ENCODE measurements at places on chromosomes 1 and 21.
A peak's percentile ranks its signal among the peaks of the same experiment; 100 is the strongest.

GRCh38 chr1:205502992-205503391 lies 1.5 kb upstream of the CDK18 start:
- no peak for DNase-seq

DNA sequence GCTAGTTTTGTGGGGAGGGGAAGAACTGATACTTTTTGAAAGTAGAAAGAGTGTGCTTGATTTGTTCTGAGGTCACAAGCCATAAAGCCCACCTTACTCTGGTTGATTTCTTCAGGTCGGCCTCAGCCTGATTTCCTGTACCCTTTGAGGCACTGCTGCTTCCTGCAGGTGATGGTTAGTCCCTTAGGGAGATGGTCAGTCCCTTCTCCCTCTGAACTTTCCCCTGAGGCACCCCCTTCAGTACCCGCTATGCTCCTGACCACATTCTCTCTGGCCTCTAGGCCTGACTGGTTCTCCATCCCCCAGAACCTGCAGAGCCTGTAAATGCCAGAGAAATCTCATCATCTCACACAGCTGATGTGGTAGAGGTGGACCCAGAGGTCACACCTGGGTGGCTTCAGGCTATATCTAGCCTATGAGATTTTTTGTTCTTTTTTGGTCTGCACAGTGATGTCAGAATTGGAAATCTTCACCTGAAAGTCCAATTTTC lies 15.0 kb upstream of the ID3 start:
- DNase-seq, result no peak

DNA sequence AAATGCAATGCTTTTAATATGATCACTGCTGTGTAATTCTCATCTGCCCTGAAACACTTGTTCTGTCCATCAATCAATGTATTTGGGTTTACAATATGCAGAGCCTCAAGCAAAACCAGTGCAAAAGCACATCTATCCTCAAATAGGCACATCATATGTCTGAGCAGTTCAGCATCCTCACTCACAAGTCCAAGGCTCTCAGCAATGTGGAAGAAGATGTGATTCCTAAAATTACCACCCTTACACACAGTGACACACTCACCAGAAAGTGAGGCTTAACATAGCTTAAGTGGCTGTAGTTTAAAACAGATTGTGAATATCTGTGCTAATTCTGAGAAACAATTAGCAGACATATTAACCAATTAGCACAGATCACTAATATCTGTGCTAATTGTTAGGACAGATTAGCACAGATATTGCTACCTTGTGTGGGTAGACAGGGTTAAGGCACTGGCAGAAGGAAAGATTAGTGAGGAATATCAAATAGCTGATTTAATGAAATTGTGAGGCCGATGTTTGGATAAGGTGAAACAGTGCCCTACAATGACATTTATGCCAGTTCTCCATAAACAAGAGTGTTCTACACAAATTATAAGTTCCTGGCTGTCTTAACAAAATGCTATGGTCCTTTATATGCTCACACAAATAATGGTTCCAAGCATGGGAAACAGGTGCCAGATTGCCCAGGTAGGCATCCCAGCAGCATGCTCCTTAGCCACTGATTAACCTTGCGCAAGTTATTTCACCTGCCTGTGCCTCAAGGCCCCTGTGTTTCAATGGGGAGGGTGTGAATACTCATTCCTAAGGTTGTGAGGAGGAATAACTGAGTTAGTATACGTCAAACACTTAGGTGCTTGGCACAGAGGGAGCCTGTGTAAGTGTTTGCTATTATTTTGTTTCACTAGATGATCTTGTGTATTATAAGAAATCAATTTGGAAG lies 41.7 kb downstream of the MRPL39 start:
- no peak for DNase-seq

DNA sequence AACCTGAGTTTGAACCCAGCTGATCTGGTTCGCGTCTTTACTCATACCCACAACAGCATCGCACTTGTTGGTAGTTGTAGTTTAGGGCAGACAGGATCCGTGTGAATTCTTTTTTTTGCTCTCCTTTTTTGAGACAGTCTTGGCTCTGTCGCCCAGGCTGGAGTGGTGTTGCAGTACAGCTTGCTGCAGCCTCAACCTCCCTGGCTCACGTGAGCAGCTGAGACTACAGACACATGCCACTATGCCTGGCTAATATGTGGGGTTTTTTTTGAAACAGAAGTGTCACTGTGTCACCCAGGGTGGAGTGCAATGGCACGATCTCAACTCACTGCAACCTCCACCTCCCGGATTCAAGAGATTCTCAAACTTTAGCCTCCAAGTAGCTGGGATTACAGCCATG lies 7.9 kb downstream of the TAF13 start:
- no peak for DNase-seq

GRCh38 chr1:221543529-221544120 lies 198.3 kb downstream of the DUSP10 start:
- DNase-seq, result no peak

- no peak for DNase-seq
Observed at GRCh38 chr1:47935856-47936255, 61.3 kb downstream of the TRABD2B start.

GRCh38 chr1:119340861-119341261 lies 27.7 kb upstream of the HAO2 start:
- peak; percentile 73 for DNase-seq

DNA sequence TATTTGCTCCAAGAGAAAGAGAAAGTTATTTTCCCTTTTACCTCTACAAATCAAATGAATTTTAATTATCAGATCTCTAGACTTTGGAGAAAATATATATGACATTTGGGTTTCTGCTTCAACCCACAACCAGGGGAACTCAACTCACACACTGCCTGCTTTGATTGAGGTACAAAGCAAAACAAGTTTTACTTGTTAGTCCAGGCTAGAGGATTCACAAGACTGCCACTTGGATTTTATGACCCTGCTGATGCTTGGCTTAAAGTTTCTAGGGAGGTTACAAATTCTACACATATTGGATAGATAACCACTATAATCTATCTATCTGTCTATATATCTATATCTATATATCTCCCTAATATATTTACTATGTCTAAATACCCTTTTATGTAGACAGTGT lies 467.3 kb upstream of the RGS18 start:
- DNase-seq, result no peak

DNA sequence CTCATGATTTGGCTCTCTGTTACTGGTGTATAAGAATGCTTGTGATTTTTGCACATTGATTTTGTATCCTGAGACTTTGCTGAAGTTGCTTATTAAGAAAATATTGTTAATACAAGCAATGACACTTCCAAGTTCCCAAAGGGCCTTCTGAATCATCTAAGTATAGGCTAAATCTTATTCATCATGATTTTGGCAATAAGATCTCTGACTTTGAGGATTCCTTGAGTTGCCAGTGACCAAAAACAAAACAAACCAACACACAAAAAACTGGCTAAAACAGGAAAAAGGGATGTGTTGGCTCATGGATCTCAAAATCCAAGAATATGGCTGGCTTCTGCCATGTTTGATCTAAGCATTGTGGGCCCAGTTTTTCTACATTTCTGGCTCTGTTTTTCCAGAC lies 163.4 kb downstream of the HHIPL2 start:
- DNase-seq, result no peak

DNA sequence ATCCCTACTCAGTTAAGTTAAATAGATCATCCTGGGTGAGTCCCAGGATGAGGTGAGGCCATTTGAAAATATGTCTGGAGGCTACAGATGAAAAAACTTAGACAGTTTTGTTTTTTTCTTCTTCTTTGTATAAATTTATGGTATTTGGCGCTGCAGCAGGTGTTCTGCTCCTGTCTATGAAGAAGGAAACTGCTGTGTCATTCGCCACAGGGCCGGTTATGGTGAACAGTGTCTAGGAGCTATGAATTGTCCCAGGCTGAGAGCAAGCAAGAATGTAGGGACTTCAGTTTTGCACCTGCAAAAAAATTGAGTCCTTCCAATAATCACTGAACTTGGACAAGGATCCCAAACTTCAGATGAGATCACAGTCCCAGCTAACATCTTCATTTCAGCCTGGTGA lies 674.3 kb upstream of the RGS18 start:
- no peak for DNase-seq

DNA sequence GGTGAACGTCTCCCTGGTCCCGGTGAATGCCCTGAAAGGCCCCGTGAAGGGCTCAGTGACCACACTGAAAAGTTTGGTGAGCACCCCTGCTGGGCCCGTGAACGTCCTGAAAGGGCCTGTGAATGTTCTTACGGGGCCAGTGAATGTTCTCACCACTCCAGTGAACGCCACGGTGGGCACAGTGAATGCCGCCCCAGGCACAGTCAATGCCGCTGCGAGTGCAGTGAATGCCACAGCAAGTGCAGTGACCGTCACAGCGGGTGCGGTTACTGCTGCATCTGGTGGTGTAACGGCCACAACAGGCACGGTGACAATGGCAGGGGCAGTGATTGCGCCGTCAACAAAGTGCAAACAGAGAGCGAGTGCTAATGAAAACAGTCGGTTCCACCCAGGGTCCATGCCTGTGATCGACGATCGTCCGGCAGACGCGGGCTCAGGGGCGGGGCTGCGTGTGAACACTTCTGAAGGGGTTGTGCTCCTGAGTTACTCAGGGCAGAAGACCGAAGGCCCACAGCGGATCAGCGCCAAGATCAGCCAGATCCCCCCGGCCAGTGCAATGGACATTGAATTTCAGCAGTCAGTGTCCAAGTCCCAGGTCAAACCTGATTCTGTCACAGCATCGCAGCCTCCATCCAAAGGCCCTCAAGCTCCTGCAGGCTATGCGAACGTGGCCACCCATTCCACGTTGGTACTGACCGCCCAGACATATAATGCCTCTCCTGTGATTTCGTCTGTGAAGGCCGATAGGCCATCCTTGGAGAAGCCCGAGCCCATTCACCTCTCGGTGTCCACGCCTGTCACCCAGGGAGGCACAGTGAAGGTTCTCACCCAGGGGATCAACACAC lies 41.5 kb downstream of the ZBTB17 start:
- DNase-seq, result no peak

DNA sequence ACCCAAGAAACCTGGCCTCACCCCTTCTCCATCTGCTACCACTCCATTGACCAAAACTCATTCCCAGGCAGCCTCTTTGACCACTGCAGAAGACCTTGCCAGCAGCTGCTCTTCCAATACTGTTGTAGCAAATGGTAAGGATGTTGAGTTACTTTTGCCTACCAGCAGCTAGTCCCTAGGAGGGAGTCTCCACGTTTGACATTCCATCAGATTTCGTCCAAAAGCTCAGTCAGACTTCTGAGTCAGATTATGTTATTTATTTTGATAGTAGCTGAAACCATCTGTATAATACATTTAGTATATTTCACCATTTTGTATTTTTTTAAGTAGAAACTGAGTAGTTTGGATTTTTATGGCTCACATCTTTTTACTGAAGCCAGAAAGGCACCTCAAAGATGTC lies 51.5 kb upstream of the WNT2B start:
- no peak for DNase-seq

DNA sequence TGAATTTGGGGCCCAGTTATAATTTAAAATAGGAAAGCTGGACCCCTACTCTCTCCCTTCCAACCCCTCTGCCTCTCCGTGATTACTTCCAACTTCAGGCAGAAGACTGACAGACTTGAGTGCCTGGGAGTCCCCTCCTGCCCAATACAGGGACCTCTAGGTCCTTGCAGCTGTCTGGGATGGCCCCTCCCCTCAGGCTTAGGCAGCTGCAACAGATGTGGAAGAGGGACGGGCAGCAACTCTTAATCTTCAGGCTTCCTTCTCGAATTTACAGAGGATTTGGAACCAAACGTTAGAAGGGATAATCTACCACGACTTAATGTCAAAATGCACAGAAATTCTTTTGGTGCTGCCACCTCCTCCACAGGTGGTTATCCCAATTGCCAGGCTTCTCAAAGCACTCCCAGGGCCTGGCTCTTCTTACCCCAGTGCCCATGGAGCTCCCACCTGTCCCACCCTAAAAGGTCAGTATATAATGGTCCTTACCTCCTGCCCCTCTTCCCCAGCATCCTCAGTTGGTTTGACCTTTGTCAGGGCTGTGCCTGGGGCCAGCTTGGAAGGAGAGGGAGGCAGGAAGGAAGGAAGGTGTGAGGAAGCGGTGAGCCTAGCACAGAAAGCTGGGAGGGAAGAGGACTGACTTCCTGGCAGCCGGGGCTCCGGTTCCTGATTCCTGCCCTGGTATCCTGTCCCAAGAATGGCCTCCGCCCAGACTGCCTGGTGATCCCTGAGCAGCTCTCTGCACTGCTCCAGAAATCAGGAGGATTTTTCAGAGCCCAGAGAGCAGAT lies 2.8 kb downstream of the PEA15 start:
- DNase-seq, result no peak

GRCh38 chr1:165737196-165737595 lies 31.5 kb downstream of the TMCO1 start:
- DNase-seq, result no peak

DNA sequence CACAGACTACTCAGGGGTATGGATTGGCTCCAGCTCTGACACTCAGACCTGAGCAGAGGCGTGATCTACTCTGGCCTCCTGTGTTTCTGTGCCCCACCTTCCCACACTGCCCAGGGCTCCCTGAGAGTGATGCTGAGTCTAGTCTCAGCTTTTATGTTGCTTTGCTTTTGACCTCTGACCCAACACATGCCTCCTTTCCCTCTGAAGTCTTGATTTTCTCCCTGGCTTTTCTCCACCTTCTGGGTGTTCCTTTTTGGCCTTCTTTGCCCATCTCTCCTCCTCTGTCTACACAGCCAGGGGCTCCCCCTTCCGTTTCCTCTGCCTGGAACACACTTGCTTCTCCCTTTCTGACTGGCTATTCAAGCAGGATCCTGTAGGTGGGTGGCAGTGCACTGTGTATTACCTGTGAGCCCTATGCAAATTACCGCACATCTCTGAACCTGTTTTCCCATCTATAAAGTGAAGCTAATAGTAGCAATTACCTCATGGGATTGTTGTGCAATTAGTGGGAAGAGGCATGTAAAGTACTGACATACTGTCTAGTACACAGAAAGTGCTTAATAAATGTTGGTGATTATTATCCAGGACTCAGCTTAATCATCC lies 13.7 kb upstream of the MEX3A start:
- DNase-seq, result no peak
